ENCODE measurements at places on chromosomes 5 and 9.

DNA sequence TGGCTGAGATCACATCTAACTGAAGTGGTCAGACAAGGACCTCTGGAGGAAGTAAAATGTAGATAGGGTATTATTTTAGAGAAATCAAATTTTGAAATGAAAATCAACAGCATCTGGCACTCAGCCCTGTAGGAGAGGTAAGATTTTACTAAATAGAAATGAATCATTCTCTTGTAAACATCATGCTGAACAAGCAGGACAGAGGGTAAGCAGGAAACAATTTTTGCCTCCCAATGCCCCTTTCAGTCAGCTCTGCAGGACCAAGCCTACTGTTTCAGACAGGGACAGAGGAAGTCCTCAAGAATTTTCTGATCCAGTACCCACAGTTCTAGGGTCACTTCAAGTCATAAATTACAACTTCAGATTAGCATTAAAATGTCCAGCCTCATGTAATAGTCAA is 190.1 kb downstream of the ESM1 start:
- DNase-seq = no peak
- peaks cover 5% of the 10 kb centered on the region for H3K36me3 ChIP-seq
- no peak overlapping the region for H3K27ac ChIP-seq
- peaks cover 3% of the 10 kb centered on the region for H3K27me3 ChIP-seq

DNA sequence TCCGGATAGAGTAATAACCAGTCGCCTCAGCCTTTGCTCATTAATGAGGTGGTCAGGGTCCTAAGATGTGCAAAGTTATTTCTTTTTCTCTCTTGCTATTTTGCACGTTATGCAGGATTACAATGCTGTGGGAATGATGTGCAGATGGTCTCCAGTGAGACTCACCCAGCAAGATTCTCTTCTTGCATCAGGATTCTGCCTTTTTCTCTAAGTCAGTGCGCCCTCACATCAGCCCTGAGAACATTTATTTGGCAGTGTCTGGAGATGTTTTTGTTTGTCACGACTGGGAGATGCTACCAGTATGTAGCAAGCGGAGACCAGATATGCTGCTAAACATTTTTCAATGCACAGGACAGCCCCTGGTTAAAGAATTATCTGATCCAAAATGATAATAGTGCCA is 280.3 kb upstream of the WWC1 start:
- H3K27me3 ChIP-seq = no peaks in the 10 kb centered on the region
- no peak overlapping the region for H3K4me3 ChIP-seq
- no peaks in the 10 kb centered on the region for H3K36me3 ChIP-seq

GRCh38 chr5:158165647-158166046 is 306.7 kb upstream of the CLINT1 start:
- H3K36me3 ChIP-seq = no peaks in the 10 kb centered on the region
- H3K27me3 ChIP-seq = peaks cover 13% of the 10 kb centered on the region
- no peaks in the 10 kb centered on the region for H3K4me1 ChIP-seq
- DNase-seq = no peak

- H3K36me3 ChIP-seq = no peaks in the 10 kb centered on the region
- no peak overlapping the region for H3K27ac ChIP-seq
- H3K27me3 ChIP-seq = no peaks in the 10 kb centered on the region
- peaks cover 22% of the 10 kb centered on the region for H3K4me1 ChIP-seq
Observed at GRCh38 chr9:136090768-136091581, 4.1 kb downstream of the NACC2 start.

DNA sequence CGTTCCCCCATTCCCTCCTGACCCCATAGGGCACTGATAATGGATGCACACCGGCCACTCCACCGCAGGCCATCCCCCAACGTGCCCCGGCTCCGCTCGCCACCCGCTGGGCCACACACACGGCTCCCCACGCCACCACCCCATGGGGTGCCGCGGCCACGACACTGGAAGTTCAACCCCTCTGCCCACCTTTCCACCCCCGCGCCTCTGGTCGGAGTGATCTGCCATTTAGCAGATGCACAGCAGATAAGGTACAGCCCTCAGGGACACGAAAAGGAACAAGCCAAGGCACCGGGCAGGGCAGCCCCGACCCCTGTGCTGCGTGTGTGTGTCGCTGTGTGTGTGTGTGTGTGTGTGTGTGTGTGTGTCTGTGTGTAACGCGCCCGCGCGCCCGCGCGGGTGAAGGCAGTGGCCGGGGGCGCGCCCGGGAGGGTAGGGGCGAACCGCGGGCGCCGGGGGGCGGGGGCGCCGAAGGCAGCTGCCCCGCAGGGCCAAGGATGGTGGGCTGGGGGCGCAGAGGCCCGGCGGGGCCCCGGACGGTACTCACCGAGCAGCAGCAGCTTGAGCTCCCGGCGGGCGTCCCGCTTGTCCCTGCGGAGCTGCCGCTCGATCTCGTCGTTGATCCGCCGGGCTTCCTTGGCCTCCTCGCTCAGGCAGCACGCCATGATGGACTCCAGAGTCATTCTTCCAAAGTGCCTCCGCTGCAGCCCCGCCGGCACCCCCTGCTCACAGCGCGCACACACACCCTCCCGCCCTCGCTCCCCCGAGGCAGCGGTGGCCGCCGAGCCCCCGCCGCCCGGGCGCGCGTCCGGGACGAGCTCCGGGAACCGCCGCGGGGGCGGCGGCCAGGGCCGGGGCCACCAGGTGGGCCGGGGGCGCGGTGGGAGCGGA is 813 bp downstream of the GNAQ start:
- H3K36me3 ChIP-seq = peaks cover 7% of the 10 kb centered on the region
- H3K27me3 ChIP-seq = no peaks in the 10 kb centered on the region
- DNase-seq = peak; percentile 61
- H3K27ac ChIP-seq = peak overlapping the region; percentile 90

DNA sequence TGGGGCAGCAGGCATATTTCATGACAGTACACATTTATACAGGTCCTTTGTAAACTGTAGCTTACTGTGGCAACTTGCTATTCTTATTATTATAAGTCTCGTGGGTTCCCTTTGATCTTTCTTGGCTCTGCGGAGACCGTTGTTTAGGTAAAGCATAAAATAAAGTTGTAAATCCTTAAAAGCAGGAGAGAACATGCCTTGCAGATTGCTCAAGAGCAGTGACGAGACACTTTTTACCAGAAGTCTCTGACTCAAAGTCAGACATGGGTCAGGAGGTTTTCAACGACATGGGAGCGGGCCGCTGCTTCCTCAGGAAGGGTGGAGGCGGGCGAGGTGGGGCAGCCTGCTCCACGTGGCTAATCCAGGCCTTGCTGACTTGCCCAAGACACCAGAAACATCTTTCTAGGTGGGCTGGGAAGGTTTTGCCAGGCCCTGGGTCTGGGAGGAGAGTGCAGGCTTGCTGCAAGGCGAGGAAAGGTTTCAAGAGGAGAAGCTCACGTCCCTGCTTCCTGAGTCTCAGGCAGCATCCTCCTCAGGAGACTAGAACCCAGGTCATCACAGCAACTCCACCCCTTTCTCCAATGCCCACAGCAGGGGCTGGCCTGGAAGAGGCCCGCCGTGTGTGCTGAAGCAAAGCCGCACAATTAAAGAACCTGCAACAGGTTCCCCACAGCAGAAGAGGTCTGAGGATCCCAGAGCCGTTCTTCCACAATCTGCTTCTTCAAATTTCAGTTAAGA is 6.5 kb downstream of the TBC1D2 start:
- no peak for DNase-seq
- H3K4me1 ChIP-seq = peaks cover 39% of the 10 kb centered on the region
- no peaks in the 10 kb centered on the region for H3K27me3 ChIP-seq
- peaks cover 3% of the 10 kb centered on the region for H3K36me3 ChIP-seq
- no peak overlapping the region for H3K27ac ChIP-seq

- H3K27ac ChIP-seq = no peak overlapping the region
- DNase-seq = no peak
- H3K27me3 ChIP-seq = no peaks in the 10 kb centered on the region
- no peaks in the 10 kb centered on the region for H3K36me3 ChIP-seq
Observed at GRCh38 chr5:119862619-119863018, 233.3 kb downstream of the FAM170A start.

GRCh38 chr9:91082731-91083130 is 279.0 kb downstream of the AUH start:
- H3K36me3 ChIP-seq = no peaks in the 10 kb centered on the region
- H3K4me3 ChIP-seq = no peak overlapping the region
- no peak for DNase-seq
- no peaks in the 10 kb centered on the region for H3K4me1 ChIP-seq

GRCh38 chr5:159503236-159503635 is 172.9 kb upstream of the IL12B start:
- no peaks in the 10 kb centered on the region for H3K36me3 ChIP-seq
- no peak overlapping the region for H3K27ac ChIP-seq
- DNase-seq = no peak
- H3K27me3 ChIP-seq = peaks cover 3% of the 10 kb centered on the region
- no peak overlapping the region for H3K4me3 ChIP-seq
- H3K4me1 ChIP-seq = no peaks in the 10 kb centered on the region

- H3K36me3 ChIP-seq = no peaks in the 10 kb centered on the region
- H3K27ac ChIP-seq = no peak overlapping the region
- no peak for DNase-seq
- H3K27me3 ChIP-seq = peaks cover 7% of the 10 kb centered on the region
- H3K4me3 ChIP-seq = no peak overlapping the region
Observed at GRCh38 chr9:114804505-114804904, 1.3 kb downstream of the TNFSF15 start.

DNA sequence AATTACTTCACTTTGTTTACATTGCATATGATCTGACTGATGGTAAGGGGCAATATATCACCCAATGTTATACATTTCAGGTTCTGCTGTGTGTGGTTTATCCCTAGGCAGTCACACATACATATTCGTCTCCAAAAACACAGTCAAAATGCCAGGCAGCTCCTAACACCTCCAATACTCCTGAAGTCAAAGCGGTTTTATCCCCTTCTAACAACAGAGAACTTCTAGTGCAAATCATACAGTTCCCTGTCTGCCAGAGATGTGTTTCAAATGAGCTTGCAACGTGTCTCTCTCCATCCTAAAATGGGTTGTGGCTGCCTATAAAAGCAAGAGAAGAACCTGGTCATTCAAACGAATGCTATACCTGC is 328.9 kb downstream of the ELAVL2 start:
- no peak overlapping the region for H3K27ac ChIP-seq
- no peak overlapping the region for H3K4me3 ChIP-seq
- H3K4me1 ChIP-seq = no peaks in the 10 kb centered on the region
- H3K27me3 ChIP-seq = no peaks in the 10 kb centered on the region
- H3K36me3 ChIP-seq = no peaks in the 10 kb centered on the region
- DNase-seq = no peak

DNA sequence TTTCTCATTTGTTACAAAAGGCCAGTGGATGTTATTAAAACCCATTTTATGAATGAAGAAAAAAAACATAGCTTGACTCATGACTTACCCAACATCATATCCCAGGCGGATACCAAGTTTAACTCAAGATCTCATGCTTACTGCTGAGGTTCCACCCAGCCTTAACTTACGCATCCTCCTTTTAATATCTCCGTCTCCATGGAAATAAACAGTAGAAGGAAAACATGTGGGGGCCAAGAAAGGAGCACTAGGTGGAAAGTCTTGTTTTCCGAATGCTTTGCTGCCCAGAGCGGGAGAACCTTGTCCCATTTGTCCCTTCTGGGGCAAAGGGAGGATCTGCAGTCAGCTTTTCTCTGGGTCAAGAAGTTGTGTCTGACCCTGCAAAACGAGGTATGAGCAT is 44.1 kb downstream of the ANGPTL2 start:
- no peak for DNase-seq
- H3K27ac ChIP-seq = no peak overlapping the region
- H3K27me3 ChIP-seq = peaks cover 5% of the 10 kb centered on the region
- no peak overlapping the region for H3K4me3 ChIP-seq

GRCh38 chr5:31663519-31663918 is 24.6 kb downstream of the PDZD2 start:
- no peaks in the 10 kb centered on the region for H3K4me1 ChIP-seq
- H3K4me3 ChIP-seq = no peak overlapping the region
- H3K36me3 ChIP-seq = no peaks in the 10 kb centered on the region
- H3K27ac ChIP-seq = no peak overlapping the region

DNA sequence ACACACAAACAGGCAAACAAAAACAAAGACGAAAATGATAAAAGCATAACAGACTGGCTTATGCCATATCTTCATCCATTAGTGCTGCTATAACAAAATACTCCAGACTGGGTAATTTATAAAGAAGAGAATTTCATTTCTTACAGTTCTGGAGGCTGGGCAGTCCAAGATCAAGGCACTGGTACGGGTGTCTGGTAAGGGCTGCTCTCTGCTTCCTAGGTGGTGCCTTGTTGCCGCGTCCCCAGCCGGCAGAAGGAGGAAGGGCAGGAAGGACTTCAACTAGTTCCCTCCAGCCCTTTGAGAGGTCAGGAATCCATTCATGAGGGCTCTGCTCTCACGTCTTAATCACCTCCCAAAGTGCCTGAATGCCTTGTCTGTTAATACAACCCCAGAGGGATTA is 122.6 kb downstream of the BOD1 start:
- H3K4me3 ChIP-seq = no peak overlapping the region
- H3K36me3 ChIP-seq = no peaks in the 10 kb centered on the region
- H3K27ac ChIP-seq = no peak overlapping the region
- H3K27me3 ChIP-seq = peaks cover 19% of the 10 kb centered on the region
- DNase-seq = no peak

- no peaks in the 10 kb centered on the region for H3K36me3 ChIP-seq
- H3K4me3 ChIP-seq = no peak overlapping the region
- DNase-seq = no peak
- no peak overlapping the region for H3K27ac ChIP-seq
- peaks cover 14% of the 10 kb centered on the region for H3K4me1 ChIP-seq
- no peaks in the 10 kb centered on the region for H3K27me3 ChIP-seq
Observed at GRCh38 chr9:133979273-133979920, 12.7 kb downstream of the VAV2 start.

DNA sequence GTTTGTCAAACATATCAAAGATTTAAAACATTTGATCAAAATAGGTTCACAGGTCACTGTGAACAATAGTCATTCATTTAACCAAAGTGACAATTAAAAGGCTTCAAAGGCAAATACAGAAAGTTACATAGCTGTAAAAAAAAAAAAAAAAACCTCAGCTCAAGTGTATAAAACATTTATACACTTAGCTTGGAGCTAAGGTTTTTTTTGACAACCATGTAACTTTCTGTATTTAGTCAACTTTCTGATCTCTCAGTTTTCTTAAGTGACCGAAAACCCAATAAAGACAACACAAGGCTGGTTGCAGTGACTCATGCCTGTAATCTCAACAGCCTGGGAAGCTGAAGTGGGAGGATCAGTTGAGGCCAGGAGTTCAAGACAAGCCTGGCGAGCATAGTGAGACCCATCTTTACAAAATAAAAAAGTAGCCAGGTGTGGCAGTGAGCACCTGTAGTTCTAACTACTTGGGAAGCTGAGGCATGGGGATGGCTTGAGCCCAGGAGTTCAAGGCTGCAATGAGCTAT is 16.4 kb upstream of the UBTD2 start:
- H3K36me3 ChIP-seq = peaks cover 4% of the 10 kb centered on the region
- H3K27ac ChIP-seq = no peak overlapping the region
- no peak for DNase-seq
- H3K4me1 ChIP-seq = no peaks in the 10 kb centered on the region

DNA sequence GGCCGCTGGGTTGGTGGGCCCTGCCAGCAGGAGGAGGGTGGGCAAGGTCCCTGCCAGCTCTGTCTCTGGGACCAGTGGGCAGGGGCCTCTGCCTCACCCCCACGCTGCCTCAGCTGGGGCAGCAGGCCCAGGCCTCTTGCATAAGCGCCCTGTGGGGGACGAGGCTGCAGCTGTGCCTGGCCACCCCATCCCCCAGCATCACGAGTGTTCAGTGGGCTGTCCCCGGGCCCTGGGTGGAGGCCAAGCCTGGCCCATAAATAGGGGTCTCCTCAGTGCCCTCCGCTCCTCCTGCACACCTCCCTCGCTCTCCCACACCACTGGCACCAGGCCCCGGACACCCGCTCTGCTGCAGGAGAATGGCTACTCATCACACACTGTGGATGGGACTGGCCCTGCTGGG is at the start of gene PTGDS:
Gene PTGDS (plus strand): TSS at position 282 of the 400 bp plus-strand sequence. CDS start 75 bp downstream, at position 357.
- H3K4me1 ChIP-seq = peaks cover 20% of the 10 kb centered on the region
- no peak for DNase-seq
- peak within 1 kb of the TSS; percentile 38 for H3K4me3 ChIP-seq

GRCh38 chr5:44695259-44695658 is 113.5 kb upstream of the MRPS30 start:
- H3K4me3 ChIP-seq = no peak overlapping the region
- no peak for DNase-seq
- H3K27me3 ChIP-seq = no peaks in the 10 kb centered on the region
- H3K36me3 ChIP-seq = no peaks in the 10 kb centered on the region
- H3K4me1 ChIP-seq = no peaks in the 10 kb centered on the region

Measured in naive thymus-derived CD8-positive, alpha-beta T cell (primary cell).